ENCODE measurements at places on chromosomes 12 and 14. TPM values are rescaled to one million over a fixed set of nuclear protein-coding genes. Genes with fewer than 3 reads are reported as not detected.

Gene GPR132
- total RNA-seq, result not detected

Gene TMEM63C
- 39.9 TPM for total RNA-seq

Gene HAL
- total RNA-seq, result not detected

Gene ITGB7
- not detected for total RNA-seq

Gene ACOT4
- total RNA-seq, result not detected

GRCh38 chr12:130709151-130709970 lies 6.7 kb downstream of the RIMBP2 start:
- no peak overlapping the region for H3K27ac ChIP-seq
- peaks cover 16% of the 10 kb centered on the region for H3K4me1 ChIP-seq
- DNase-seq, result no peak
- no peak overlapping the region for H3K4me3 ChIP-seq
- peaks cover 7% of the 10 kb centered on the region for H3K36me3 ChIP-seq

DNA sequence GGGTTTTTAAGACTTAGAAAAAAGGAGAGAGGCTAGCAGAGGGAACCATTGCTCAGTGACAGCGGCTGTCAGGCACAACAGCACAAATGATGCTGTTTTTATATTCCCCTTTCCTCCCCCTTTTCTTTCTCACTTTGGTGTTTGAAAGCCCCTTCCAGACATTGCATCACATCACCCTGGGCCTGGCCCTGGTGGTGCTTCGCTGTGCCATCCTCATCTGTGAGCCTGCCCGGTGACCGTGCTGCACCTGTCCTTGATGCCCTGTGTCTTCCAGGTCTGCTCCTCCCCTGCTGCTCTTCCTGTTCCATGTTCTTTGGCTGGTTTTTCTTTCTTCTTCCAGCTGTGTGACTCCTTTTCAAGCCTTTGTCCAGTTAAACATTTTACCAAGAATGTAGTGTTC lies 24.8 kb downstream of the KLC1 start:
- peaks cover 4% of the 10 kb centered on the region for H3K36me3 ChIP-seq
- DNase-seq, result no peak
- H3K27ac ChIP-seq, result peak overlapping the region; percentile 60
- peaks cover 20% of the 10 kb centered on the region for H3K4me1 ChIP-seq
- H3K27me3 ChIP-seq, result peaks cover 8% of the 10 kb centered on the region
- H3K4me3 ChIP-seq, result peak overlapping the region; percentile 13

GRCh38 chr14:93959239-93960107 lies 16.9 kb downstream of the ASB2 start:
- no peak overlapping the region for H3K27ac ChIP-seq
- H3K4me3 ChIP-seq, result no peak overlapping the region
- DNase-seq, result no peak
- H3K4me1 ChIP-seq, result peaks cover 48% of the 10 kb centered on the region
- no peaks in the 10 kb centered on the region for H3K36me3 ChIP-seq
- H3K27me3 ChIP-seq, result peaks cover 18% of the 10 kb centered on the region

- no peaks in the 10 kb centered on the region for H3K4me1 ChIP-seq
- DNase-seq, result no peak
- H3K27ac ChIP-seq, result no peak overlapping the region
- peaks cover 2% of the 10 kb centered on the region for H3K27me3 ChIP-seq
Observed at GRCh38 chr14:67962215-67962644, 142.7 kb downstream of the RAD51B start.

DNA sequence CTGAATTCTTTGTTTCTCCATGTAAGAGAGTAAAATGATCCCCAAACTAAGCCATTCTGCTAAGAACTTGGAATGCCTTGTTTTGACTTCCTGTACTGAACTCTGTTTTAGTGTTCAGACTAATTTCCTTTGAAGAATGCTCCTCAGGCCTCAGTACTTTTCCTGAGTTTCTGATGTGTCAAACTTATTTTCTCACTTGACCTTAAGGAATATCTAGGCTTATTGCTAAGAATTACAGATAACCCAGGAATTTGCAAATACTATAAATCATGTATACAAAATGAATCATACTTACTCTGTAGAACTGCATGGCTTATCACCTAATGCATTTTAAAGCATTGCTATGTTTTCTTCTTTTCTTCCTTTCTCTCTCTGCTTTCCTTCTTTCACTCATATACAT lies 93.1 kb upstream of the PKP2 start:
- H3K36me3 ChIP-seq, result no peaks in the 10 kb centered on the region
- peaks cover under 1% of the 10 kb centered on the region for H3K27me3 ChIP-seq
- DNase-seq, result no peak
- no peaks in the 10 kb centered on the region for H3K4me1 ChIP-seq
- no peak overlapping the region for H3K27ac ChIP-seq

GRCh38 chr12:27143256-27144069 lies 61.1 kb upstream of the C12orf71 start:
- DNase-seq, result no peak
- H3K36me3 ChIP-seq, result no peaks in the 10 kb centered on the region
- no peaks in the 10 kb centered on the region for H3K4me1 ChIP-seq
- no peaks in the 10 kb centered on the region for H3K27me3 ChIP-seq
- H3K4me3 ChIP-seq, result no peak overlapping the region
- H3K27ac ChIP-seq, result no peak overlapping the region

DNA sequence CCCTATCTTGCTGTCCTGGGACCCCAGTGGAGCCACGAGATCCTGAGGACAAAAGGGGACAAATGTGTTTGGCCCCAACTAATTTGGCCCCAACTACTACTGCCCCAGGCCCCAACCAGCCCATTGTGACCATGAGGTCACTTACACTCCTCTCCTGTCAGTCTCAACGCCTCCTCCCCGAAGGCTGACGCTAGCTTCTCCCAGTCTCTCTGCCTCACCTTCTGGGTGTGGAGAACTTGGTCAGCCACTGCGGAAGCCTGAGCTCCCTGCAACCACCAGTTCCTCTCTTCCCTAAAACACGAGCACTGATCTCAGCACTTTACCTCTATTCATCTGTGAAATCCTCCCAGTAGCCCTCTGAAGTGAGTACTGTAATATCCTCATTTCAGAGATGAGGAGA lies 13.3 kb downstream of the FAM181A start:
- H3K27me3 ChIP-seq, result peaks cover 5% of the 10 kb centered on the region
- DNase-seq, result no peak
- peaks cover 25% of the 10 kb centered on the region for H3K4me1 ChIP-seq
- no peak overlapping the region for H3K27ac ChIP-seq
- H3K4me3 ChIP-seq, result peak overlapping the region; percentile 0

DNA sequence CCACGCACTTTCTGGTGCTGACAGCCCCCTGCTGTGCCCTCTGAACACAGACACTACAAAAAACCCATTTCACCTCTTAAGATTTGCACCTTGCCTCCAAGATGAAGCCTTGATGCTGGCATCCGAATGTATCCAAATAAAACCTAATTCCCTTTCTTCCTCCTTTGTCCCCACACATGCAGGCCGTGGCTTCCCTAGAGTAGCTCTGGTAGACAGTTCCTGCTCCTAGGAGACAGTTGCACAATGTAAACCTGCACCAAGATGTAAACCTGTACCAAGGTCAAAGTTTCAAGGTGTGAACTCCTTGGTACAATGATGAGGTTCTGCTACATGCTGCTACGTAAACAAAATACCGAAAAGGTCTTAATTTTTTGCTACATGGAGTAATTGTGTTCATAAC lies 625 bp upstream of the ABHD12B start:
- H3K36me3 ChIP-seq, result no peaks in the 10 kb centered on the region
- no peak for DNase-seq

DNA sequence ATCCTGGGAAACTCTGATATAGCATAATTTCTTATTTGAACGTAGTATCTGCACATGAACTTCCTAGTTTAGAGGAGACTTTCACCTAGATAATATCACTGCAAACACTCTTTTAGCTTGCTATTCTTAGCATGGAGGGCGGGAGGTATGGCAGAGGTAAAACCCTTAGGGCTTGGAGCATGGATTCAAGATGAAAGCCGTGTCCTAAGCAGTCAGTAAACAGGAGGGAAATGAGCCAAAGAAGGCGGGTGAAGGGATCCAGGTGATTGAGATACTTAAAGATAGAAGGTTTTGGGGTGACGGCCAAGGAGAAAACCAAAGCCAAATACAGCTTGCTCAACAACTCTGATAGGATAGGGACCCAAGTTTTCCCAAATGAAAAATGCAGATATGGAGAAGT lies 107.1 kb upstream of the BCAT1 start:
- H3K27me3 ChIP-seq, result no peaks in the 10 kb centered on the region
- no peaks in the 10 kb centered on the region for H3K36me3 ChIP-seq
- H3K4me1 ChIP-seq, result no peaks in the 10 kb centered on the region
- no peak for DNase-seq

GRCh38 chr12:113049976-113050742 lies 6.4 kb upstream of the DTX1 start:
- H3K36me3 ChIP-seq, result no peaks in the 10 kb centered on the region
- H3K27me3 ChIP-seq, result peaks cover 7% of the 10 kb centered on the region
- H3K4me1 ChIP-seq, result no peaks in the 10 kb centered on the region
- H3K27ac ChIP-seq, result no peak overlapping the region
- no peak for DNase-seq

- H3K4me1 ChIP-seq, result peaks cover 17% of the 10 kb centered on the region
- H3K27ac ChIP-seq, result no peak overlapping the region
- H3K36me3 ChIP-seq, result no peaks in the 10 kb centered on the region
- H3K4me3 ChIP-seq, result no peak overlapping the region
Observed at GRCh38 chr14:100317912-100318808, 5.0 kb upstream of the SLC25A47 start.

DNA sequence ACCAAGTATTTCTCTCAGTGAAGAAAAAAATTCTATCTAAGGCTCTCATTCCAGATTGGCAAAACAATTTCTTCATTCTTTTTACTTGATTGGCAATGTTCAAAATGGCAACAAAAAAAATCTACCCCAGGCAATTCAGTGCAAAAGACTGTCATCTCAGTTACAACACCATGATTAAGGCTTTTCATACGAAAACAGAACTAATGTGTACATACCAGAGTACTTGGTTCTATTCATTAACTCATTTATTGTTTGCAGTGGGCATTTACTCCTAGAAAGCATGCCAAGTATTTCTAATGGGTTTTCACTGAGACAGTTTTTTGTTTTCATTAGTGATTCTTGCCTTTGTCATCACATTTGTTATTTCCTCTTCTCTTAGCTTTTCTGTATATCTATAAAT lies 33.0 kb downstream of the DBX2 start:
- no peak for DNase-seq
- no peaks in the 10 kb centered on the region for H3K36me3 ChIP-seq
- H3K4me3 ChIP-seq, result no peak overlapping the region
- no peaks in the 10 kb centered on the region for H3K4me1 ChIP-seq
- H3K27me3 ChIP-seq, result no peaks in the 10 kb centered on the region

DNA sequence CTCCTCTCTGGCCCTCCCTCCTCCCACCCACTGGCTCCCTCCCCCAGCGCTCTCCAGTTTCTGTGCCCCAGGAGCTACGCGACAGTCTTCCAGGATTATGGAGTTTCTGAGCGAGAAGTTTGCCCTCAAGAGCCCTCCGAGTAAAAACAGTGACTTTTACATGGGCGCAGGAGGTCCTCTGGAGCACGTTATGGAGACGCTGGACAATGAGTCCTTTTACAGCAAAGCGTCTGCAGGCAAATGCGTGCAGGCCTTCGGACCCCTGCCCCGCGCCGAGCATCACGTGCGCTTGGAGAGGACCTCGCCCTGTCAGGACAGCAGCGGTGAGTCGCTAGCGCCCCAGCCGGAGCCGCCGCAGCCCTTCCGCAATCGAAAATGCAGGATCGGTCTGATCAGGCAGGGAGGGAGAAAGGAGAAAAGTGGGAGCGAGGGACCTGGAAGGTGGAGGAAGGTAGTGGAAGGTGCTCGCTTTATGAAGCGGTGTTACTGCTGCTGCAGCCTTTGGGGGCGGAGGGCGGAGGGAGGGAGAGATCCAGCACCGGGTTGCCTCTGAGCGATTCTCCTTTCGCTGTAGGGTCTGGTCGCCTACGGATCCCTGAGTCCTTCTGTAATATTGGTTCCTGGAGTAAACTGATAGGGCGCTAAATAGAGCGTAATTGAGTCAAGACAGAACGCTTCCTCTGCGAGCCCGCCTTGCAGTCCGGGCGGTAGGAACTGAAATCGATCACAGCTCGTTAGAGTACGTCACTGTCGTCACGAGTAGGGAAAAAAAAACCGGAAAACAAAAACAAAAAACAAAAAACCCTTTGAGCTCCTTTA lies at the start of gene ALX1:
ALX1 (plus strand) TSS at position 56 of the 819 bp plus-strand sequence; CDS start at position 98, 42 bp downstream.
- H3K27me3 ChIP-seq, result peaks cover 11% of the 10 kb centered on the region
- peak within 1 kb of the TSS; percentile 96 for H3K4me3 ChIP-seq
- H3K4me1 ChIP-seq, result peaks cover 20% of the 10 kb centered on the region
- H3K27ac ChIP-seq, result peak within 1 kb of the TSS; percentile 92
- no peaks in the 10 kb centered on the region for H3K36me3 ChIP-seq

GRCh38 chr12:109449845-109450532 lies 27.1 kb downstream of the KCTD10 start:
- H3K27ac ChIP-seq, result no peak overlapping the region
- no peak for DNase-seq
- H3K4me3 ChIP-seq, result no peak overlapping the region
- no peaks in the 10 kb centered on the region for H3K27me3 ChIP-seq

DNA sequence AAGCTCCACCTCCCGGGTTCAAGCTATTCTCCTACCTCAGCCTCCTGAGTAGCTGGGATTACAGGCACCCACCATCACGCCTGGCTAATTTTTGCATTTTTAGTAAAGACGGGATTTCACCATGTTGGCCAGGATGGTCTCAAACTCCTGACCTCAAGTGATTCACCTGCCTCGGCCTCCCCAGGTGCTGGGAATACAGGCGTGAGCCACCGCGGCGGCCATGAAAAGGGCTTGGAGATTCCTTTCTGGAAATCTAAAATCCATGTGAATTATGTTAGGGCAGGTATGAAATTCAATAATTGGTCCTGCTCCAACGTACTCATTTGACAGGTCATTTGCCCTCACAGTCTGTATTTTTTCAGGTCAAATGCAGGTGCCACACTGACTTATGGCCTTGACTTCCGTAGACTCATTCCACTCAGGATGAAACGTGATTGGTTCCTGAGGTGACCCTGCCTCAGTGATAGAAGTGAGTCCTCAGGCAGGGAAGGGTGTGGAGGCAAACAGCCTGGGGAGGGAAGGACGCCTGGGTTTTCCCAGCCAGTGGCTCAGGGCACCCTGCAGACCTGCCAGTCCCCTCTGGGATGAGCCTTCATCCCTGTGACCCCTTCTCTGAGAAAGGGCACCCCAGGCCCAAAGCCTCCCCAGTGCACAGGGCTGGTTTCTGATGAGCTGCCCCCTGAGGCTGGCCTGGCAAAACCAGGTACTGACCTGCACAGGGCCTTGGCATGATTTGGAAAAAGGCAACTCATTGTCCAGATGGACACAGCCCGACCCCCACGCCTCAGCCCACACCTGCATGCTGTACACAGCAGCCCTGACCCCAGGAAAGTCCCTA lies 48.7 kb downstream of the PSMA6 start:
- no peaks in the 10 kb centered on the region for H3K36me3 ChIP-seq
- no peak for DNase-seq
- H3K4me1 ChIP-seq, result peaks cover 8% of the 10 kb centered on the region
- no peak overlapping the region for H3K27ac ChIP-seq
- no peak overlapping the region for H3K4me3 ChIP-seq
- H3K27me3 ChIP-seq, result no peaks in the 10 kb centered on the region

GRCh38 chr14:71597287-71597920 lies 334.8 kb upstream of the RGS6 start:
- peaks cover 5% of the 10 kb centered on the region for H3K36me3 ChIP-seq
- peaks cover 3% of the 10 kb centered on the region for H3K27me3 ChIP-seq
- no peak overlapping the region for H3K27ac ChIP-seq
- DNase-seq, result no peak
- H3K4me1 ChIP-seq, result no peaks in the 10 kb centered on the region
